Activated CD4-positive, alpha-beta T cell treated with anti-CD3 and anti-CD28 coated beads, Interleukin-2, amount 50 U/mL, for 48 hours (primary cell): ENCODE measurements at places on chromosomes 1 and 21.
A peak's percentile ranks its signal among the peaks of the same experiment; 100 is the strongest.

DNA sequence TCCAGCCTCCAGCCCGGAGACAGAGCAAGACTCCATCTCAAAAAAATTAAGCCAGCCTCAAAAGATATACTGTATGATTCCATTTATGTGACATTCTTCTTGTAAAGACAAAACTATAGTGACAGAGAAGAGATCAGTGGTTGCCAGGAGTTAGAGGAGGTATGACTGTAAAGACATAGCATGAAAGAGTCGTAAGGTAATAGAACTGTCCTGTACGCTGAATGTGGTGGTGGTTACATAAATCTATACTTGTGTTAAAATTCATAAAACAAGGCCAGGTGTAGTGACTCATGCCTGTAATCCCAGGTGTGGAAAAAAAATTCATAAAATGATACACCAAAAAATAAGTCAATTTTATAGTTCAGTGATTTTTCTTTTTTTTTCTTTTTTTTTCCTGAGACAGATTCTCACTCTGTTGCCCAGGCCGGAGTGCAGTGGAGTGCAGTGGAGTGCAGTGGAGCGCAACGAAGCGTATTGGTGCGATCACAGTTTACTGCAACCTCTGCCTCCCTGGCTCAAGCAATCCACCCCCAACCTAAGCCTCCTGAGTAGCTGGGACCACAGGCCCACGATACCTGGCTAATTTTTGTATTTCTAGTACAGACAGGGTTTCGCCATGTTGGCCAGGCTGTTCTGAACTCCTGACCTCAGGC, 84.9 kb upstream of the CXADR start:
- no peak for DNase-seq

GRCh38 chr1:1197188-1197500, 9.2 kb downstream of the TNFRSF18 start:
- no peak for DNase-seq

DNA sequence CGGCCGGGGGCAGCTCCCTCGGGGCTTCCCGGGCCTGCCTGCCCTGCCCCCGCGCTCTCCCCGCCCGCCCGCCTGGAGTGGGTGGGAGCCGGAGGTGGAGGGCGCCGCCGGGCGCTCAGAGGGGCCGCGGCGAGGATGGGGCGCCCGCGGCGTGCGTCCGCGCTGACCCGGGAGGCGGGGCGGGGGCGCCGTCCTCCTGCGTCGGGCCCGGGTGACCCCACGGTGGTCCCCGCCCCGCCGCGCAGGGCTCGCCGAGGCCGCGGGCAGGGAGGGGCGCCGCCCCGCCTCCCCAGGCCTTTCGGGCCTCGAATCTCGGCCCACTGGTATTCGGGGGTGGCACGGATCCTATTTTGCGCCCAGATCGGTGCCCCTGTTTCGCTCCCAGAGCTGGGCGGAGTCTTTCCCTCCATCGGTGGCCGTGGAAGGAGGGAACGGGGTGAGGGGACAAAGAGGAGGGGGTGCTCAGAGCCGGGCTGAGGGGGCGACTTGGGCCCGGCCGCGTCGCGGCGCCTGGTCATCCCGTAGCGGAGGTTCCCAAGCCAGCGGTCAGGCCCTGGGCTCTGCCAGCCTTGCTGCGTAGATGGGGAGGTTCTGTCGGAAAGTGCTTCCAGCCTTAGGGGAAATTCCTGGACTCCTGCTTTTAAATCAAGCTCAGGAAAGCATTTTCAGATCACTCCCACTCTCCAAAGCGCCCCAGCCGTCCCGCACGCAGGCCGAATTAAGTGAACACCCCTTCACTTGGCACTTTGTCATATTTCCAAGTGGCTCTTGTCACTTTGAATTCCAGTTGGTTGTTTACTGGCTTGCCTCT, 545 bp downstream of the PATJ start:
- DNase-seq = no peak

DNA sequence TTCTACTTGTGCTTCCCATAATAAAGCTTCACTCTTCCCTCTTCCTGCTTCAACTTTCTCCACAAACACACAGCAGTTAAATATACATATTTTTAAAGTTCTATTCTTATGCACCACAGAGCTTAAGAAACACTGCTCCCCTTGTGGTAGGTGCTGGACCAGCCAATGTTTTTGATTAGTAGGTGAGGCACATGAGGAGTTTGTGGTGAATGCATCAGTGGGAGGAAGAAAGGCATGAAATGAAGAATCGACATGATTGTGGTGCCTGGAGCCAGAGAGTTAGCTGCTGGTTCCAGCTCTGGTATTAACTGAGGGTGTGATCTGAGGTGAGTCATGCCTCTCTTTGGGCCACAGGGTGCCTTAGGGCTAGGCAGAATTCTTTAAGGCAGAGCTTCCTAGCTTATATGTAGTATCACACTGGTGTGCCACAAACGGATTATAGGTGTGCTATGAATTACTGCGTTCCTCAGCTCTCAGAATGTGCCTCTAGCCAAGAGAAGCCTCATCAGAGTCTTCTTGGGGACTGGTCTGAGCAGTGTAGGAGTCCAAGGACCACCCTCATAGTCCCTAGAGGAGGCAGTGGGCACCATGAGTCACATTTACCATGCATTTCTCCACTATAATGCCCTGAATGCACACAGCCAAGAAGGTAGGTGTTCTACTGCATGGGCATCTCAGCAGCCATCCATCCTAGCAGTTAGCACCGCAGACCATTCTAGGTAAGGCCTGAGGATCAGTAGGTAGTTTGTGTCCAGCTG, 97.4 kb upstream of the SGIP1 start:
- peak; percentile 65 for DNase-seq

- peak; percentile 41 for DNase-seq
Observed at GRCh38 chr21:41612674-41613532, 104.9 kb upstream of the TMPRSS2 start.

DNA sequence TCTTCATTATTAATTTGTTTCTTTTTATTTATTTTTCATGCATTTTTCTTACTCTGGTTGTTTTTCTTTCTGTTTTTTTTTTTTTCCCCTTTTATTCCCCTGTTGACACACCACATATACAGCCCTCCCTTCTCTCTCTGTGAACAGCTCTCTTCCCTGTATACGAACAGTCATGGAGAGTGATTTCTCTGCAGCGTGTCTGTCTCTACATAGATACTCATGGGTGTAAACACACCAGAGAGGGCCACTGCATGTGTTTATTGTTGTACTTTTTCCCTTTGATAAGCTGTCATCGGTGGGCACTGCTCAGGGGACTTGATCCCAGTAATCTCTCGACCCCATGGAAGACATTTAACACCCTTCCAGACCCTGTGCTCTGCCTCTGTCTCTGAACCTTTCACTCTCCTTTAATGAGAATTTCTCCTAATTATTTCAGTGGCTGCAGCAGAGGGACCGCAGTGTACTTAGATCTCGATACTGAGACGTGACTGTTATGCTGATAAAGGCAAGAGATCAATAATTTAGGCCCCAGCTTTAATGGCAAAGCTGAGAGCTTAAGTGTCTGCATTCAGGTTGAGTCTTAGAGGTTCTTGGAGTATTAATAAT, 113.1 kb downstream of the PBX1 start:
- DNase-seq = no peak

DNA sequence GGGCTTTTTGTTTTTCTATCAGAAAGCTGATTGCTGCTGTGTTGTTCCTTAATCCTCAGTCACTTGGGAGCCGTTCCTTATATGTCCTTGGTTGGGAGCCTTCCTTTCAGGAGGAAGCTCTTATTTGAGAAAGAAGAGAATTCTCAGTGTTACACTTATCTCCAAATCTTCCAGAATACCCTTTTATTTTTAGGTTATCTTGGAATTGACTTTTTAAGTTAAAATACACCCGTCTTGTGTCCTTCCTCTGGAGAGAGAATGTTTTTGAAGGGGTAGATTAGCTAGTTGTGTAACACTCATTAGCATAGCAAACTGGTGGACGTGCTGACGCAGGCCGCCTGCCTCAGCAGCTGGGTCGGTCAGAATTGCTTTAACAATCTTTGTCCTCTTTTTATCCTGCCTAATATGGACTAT, 42.1 kb downstream of the LRRC8B start:
- no peak for DNase-seq

- DNase-seq = no peak
Observed at GRCh38 chr1:7042322-7043190, 257.3 kb downstream of the CAMTA1 start.

GRCh38 chr1:230148768-230149469, 81.9 kb downstream of the GALNT2 start:
- DNase-seq = no peak

- DNase-seq = no peak
Observed at GRCh38 chr21:18478513-18478912, 74.9 kb upstream of the TMPRSS15 start.

DNA sequence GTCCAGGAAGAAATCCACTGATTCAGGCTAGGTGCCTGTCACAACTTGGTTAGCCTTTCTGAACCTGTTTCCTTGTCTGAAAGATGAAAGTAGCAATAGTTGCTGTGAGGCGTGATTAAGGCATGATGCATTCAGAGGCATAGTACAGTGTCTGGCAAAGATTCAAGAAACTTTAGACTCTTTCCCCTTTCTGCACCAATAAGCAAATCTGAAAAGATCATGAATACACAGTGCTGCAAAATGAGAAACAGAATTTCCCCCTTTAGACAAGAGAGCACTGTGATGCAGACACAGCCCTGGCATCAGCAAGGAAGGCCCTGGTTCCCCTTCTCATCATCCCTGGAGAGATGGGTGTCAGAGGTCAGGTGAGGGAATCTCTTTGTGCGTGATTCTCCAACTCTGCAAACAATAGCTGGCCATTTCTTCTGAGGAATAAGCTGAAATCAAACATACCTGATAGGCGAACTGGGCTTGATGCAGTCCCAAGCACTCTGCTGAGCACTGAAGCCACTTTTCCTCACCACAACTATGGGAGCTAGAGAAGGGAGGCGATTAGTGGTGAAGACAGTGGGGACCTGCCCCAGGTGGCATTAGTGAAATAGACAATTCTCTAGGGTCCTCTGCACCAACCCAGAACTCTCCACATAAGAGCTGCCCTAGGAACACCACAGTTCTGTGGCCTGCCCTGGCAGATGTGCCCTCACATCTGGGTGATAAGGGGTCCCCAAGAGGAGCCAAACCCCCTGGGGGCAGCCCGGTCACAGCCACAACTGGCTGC, 41.7 kb downstream of the ITPKB start:
- DNase-seq = no peak

DNA sequence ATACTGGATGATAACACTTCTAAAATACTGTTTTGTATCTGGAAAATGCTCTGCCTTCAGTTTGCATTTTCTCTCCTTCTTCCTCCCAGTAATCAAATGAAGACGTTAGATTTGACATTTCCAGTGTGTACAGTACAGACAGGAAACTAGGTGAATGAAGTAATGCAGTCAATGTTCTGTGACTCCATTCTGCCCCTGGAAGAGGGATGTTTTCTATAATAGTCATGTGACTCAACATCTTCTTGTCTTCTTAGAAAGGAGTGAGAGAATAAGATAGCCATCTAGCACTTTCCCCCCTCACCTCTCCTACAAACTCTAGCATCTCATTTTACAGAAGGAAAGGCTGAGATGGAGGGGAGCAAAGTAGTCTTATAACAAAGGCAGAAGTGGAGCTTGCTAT, 77.6 kb downstream of the DDR2 start:
- DNase-seq = no peak

GRCh38 chr1:150972417-150972940, 2.2 kb downstream of the CERS2 start:
- no peak for DNase-seq

DNA sequence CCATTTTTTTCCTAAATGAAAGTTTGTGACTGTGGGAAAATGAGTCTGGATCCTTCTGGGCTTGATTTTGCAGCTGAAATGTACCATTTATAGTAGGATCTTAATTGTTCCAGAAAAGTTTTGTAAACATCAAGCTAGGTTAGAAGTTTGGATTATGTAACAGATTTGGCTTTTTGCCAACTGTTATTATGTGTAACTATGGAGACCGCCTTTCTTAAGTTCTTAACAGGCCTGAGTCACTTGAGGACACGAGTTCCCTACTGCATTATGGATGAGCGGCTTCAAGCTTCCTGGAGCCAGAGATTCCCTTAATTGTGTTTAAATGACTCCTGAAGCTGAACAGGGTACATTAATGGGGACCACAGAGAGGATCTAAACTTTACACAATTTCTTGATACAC, 22.2 kb downstream of the SLC25A33 start:
- no peak for DNase-seq

GRCh38 chr1:52674497-52675384, 23.4 kb downstream of the COA7 start:
- no peak for DNase-seq

DNA sequence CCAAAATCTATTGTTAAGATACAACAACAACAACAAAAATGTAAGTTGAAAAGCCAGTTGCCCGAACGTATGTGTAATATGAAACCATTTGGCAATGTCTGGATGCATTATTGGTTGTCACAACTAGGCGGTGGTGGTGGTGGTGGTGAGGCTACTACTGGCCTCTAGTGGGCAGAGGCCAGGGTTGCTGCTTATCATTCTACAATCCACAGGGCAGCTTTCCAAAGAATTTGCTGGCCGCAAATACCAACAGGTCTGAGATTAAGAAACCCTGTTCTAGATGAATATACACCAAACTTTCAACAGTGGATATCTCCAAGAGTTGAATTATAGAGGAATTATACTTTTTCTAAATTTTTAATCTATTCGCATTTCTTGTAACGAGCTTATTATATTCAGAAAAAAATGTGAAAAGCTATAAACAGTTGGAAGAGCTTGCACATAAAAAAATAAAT, 26.8 kb upstream of the ZNF697 start:
- DNase-seq = peak; percentile 44

DNA sequence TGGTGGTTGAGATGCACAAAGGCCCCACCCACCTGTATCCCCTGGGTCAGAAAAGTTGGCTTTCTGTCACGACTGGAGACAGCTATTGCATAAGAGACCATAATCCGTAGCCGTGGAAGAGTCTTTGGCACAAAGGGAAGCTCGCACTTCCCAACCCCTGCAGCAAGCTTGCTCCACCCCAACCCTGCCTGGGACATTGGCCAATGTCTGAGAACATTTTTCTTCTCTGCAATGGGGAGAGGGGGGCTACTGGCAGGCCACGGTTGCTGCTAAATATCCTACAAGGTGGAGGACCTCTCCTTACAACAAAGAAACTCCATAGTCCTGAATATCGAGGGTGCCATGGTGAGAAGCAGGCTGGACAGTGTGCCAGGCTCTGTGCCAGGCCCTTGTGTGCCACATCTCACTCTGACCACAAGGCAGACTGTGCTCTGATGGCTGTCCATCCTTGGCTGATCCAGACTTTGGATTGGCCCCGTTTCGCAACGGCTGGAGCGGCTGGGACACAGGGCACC, 104.1 kb downstream of the CSMD2 start:
- no peak for DNase-seq
